ENCODE measurements at places on chromosomes 3 and 15.

- peak; percentile 82 for ATAC-seq
These were observed 212.6 kb upstream of the PLSCR5 start for GRCh38 chr3:146817704-146818103.

- ATAC-seq, result peak; percentile 91
These were observed 14.7 kb downstream of the RHOV start for GRCh38 chr15:40859206-40859851.

GRCh38 chr3:121430664-121431215, 115.0 kb downstream of the POLQ start:
- no peak for ATAC-seq

DNA sequence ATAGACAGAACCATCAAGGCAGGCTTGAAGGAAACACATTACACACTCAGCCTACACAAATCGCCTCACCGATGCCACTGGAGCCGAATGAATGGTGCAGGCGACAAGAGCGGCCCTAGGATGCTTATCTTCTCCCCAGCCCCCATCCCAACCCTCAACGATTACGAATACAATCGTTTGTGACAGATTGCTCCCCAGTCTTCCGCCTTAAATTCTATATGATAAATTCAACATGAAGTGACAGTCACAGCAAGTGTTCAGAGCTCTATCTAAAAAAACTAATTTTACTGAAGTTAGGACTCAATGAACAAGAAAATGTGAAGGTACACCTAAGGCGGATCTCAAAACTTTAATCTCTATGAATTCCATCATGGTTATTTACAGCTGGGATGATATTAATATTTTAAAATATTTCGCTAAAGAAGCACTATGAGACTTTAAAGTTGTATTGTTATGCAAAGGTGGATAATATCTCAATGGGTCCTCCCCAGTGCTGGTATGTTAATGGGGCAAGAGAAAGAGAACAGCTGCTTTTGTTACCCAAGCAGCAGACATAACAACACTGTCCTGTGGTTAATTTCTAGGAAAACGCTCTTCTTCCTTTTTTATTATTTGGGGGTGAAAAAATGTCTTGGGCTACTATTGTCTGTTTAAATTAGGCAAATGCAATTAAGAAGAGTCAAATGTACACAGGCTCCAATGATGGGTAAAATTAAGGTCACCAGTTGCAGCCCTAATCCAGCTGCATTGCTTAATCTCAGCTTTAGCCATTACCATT, 147.6 kb upstream of the NR2F2 start:
- ATAC-seq, result no peak

DNA sequence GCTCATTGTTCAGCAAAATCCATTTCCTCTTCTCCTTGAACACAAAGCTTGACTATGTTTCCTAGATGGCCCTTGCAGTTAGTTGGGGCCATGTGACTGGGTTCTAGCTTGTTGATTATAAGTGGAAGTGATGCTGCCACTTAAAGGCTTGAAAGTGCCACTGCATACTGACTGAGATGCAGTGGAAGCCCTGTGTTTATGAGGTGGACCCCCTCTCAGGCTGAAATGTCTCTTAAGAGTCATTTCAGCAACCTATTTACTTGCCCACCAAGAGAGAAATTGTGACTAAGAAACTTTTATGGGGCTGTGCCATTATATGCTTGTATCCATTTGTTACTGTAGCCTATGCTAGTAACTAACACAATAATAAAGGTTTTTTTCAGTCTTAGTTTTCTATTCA, 8.4 kb upstream of the ANP32A start:
- no peak for ATAC-seq

DNA sequence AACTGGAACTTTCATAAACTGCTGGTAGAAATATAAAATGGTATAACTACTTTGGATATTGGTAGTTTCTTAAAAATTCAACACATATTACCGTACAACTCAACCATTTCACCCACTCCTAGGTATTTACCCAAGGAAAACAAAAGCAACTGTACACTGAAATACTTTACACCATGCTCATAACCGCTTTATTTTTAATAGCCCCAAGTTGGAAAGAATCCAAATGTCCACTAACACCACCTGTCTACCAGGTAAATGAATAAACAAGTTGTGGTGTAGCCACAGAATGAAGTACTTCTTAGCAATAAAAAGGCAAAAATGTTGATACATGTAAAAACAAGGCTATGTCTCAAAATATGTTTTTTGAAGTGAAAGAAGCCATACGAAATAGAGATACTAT, 215.9 kb upstream of the PEX5L start:
- no peak for ATAC-seq

GRCh38 chr3:122576174-122576940, 1.1 kb upstream of the PARP15 start:
- ATAC-seq, result no peak

DNA sequence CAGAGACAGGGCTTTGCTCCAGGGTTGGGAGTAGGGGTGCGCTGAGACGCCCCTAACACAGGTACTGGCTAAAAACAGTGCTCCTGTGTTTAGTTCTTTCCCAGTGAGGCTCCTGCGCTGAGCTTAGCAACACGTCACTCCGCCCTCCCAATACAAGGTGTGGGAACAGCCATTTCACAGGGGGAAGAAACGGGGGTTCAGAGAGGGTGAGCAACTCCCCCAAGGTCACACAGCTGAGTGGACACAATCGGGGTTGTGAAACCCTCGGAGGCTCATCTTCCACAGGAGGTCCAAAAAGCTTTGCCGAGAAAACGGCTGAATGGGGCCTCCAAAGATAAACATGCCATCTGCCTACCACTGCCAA, 628 bp downstream of the PRRT3 start:
- no peak for ATAC-seq

GRCh38 chr3:170773682-170774425, 96.1 kb downstream of the RPL22L1 start:
- ATAC-seq, result no peak

- peak; percentile 21 for ATAC-seq
These were observed 39.0 kb downstream of the MYH15 start for GRCh38 chr3:108471426-108471825.

Data from SK-N-SH treated with all-trans-retinoic acid at 6 μM for 48 hours (cell line).